ENCODE measurements at places on chromosomes 16 and 17.

- DNase-seq = no peak
These were observed 24.1 kb downstream of the MYO1D start for GRCh38 chr17:32852811-32853210.

GRCh38 chr17:18314059-18314730 lies 599 bp downstream of the TOP3A start:
- no peak for DNase-seq

GRCh38 chr16:12439399-12440227 lies 364.1 kb downstream of the CPPED1 start:
- no peak for DNase-seq

DNA sequence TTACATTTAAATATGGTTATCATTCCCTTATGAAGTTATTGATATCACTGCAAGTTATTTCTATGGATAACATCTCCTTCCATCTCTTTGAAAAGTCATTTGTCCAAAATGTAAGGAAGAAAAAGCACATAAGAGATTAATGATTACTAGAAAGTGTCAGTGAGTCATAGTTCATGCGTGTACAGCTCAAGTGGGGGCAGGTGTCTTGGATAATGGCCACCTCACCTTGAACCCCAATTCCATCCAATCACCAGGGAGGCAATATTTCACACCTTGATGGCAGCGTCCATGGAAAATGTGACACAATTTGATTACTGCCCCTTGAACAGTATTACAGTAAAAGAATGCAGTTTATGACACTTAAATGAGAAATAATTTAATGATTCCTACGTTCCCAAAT lies 358.3 kb upstream of the SOX9 start:
- no peak for DNase-seq

DNA sequence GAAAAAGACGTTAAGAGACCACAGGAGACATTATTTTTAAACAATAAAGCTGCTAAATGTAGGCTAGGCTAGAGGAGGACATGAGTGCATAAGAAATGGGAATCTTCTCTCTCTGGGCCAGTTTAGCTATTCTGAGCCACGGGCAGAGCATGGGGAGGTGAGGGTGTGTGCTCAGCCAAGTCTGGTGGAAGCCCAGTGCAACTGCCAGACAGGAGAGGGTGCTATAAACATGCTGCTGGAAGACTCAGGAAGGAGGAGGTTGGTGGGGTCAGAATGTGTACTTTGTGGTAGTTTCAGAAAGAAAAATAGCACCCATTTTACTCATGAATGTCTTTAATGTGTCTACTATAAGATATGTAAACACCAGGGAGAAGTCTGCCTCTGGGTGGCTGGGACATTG lies 5.9 kb upstream of the SDK2 start:
- DNase-seq = no peak

GRCh38 chr16:56066617-56067016 lies 124.7 kb upstream of the GNAO1 start:
- no peak for DNase-seq

GRCh38 chr17:14886200-14886739 lies 378.9 kb downstream of the PMP22 start:
- no peak for DNase-seq

GRCh38 chr16:69865701-69866100 lies 85.4 kb upstream of the CLEC18A start:
- DNase-seq = peak; percentile 6

- DNase-seq = no peak
These were observed 941.0 kb downstream of the KCNJ2 start for GRCh38 chr17:71110326-71110725.

- no peak for DNase-seq
These were observed 100.9 kb upstream of the GSE1 start for GRCh38 chr16:85511938-85512807.

DNA sequence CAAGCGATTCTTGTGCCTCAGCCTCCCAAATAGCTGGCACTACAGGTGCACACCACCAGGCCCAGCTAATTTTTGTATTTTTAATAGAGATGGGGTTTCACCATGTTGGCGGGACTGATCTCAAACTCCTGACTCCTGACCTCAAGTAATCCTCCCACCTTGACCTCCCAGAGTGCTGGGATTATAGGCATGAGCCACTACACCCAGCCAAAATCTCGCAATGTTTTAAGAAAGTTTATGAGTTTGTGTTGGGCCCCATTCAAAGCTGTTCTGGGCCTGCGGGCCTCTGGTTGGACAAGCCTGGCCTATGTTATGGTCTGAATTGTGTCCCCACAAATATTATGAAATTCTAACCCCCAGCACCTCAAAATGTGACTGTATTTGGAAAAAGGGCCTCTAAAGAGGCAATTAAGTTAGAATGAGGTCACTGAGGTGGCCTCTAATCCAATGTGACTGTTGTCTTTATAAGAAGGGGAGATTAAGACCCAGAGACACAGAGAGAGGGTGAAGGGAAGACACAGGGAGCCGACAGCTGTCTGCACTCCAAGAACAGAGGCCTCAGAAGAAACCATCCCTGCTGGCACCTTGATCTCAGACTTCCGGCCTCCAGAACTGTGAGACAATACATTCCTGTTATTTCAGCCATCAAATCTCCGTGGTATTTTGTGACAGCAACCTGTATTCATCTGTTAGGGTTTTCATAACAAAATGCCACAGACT lies 469.9 kb downstream of the HS3ST4 start:
- DNase-seq = no peak

GRCh38 chr17:9644910-9645751 lies at the start of gene USP43:
TSS of gene USP43 (plus strand) at chr17:9645517. CDS start at chr17:9645633, 116 bp downstream.
- peak; percentile 10 for DNase-seq

- no peak for DNase-seq
These were observed 17.6 kb downstream of the TRPV3 start for GRCh38 chr17:3539881-3540540.

- no peak for DNase-seq
These were observed 6.2 kb upstream of the CCL18 start for GRCh38 chr17:36057911-36058310.

- no peak for DNase-seq
These were observed 241.4 kb downstream of the MAP2K6 start for GRCh38 chr17:69655902-69656301.

DNA sequence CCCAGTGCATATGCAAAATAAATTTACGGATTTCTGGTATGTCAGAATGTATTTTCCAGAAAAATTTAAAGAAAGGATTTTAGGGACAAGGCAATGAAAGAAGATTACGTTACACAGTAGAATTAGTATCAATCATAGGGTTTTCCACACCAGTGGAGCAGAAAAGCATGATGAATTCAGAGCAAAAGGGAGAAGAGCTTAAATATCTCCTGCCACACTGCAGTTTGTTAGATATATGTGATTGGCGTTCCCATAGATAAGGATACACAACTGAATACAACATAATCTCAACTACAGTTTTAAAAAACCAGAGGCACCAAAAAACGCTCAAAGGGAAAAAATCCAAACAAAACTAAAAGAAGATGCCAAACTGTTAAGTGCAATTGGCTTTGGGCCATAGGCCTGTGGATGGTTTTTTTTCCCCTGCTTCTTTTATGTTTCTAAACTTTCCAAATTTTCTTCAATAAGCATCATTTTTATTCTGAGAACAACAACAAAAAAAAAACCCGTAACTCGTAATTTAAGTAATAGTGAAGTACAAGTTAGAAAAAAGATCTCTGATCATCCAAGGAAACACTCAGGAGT lies 22.3 kb downstream of the MARF1 start:
- no peak for DNase-seq

GRCh38 chr16:10552281-10552680 lies 28.1 kb downstream of the EMP2 start:
- no peak for DNase-seq

DNA sequence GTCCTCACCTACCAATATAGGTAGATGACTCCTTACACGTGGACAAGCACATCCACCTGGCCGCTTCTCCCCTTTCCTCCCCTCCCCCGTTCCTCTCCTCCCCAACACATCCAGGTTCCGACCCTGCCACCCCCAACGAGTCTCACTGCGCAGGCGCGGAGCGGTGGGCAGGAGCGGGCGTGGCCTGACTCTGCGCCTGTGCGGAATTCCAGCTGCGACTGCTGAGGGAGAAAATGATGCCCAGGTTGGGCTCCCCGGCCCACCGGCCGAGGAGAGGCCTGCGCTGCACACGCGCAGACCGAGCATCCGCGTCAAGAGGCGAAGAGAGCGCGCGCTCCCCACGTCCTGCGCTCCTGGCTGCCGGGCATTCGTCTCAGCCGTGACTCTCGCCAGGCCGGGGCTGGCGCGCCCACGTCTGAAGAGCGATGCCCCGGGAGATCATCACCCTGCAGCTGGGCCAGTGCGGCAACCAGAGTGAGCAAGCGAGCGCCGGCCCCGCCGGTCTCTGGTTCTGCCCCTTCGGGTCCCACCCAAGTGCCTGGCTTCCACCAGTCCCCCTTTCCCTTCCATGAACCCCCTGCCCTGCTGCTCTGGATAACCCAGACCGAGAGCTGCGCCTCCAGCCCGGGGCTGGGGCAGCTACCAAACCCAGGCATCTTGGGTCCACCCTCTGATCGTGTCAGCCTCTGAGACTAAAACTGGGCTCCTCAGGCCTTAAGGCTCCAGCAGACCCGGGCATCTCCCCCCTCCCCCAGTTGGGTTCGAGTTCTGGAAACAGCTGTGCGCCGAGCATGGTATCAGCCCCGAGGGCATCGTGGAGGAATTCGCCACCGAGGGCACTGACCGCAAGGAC lies at the start of gene TUBG2:
TSS of gene TUBG2 (plus strand) at position 206 of the 853 bp plus-strand sequence. CDS start at position 426, 220 bp downstream.
- no peak for DNase-seq

DNA sequence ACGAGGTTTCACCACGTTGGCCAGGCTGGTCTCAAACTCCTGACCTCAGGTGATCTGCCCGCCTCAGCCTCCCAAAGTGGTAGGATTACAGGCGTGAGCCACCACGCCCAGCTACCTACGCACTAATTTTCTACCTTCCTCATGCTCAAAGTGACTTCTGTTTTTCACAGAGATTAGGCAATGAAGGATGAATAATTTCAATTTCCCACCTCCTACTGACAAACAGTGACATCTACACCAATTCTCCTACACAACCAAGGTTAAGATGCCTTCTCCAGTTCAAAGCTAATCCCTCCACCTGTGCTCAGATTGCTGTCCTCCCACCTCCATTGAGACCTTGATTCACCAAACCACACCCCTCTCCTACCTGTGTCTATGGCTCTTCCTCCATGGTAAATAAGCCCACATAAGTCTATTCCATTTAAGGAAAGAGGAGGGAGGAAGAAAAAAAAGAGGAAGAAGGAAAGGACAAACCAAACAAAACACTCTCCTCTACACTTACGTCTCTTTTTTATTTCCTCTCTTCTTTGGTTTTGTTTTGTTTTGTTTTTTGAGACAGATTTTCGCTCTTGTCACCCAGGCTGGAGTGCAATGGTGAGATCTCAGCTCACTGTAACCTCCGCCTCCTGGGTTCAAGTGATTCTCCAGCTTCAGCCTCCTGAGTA lies 5.5 kb upstream of the MED11 start:
- no peak for DNase-seq

DNA sequence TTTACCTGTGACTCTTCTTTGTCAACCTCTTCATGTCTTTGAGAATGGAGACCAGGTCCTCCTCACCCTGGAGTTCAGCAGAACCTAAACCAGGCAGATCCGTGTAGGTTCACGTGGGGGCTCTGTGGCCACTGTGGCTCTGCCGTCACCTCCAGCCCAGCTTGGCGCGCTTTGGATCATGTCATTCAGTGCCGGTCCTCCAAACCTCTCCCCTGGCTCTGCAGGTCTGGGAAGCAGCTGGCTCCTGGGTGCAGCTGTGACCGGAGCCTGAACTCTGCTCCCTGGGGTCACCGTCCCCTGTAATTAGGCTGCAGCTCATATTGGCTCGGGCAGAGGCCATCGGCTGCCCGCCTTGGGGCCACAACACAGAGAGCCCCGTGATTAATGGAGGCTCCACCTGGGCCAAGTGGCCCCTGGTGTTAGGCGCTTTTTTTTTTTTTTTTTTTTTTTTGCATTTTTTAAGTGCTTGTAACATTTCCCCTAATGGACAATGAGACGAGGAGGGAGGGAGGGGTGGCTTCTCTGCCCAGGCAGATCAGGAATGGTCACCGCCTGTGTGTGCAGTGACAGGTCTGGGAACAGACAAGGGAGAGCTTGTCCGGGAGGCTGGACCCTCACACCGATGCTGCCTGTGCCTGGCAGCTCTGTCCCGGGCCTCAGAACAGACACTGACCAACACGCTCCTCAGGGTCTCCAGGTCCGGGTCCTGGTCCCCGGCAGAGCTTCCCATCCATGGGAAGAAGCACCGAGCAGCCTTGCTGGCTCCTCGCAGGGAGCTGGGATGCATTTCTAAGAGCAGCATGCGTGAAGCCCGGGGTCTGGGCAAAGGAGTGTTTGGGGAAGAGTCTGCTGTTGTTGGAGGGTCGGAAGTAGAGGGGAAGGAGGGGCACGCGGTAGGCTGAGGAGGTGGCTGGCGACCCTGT lies 247.9 kb downstream of the SEC14L1 start:
- DNase-seq = no peak

GRCh38 chr17:17130077-17130844 lies 75.9 kb downstream of the PLD6 start:
- no peak for DNase-seq

DNA sequence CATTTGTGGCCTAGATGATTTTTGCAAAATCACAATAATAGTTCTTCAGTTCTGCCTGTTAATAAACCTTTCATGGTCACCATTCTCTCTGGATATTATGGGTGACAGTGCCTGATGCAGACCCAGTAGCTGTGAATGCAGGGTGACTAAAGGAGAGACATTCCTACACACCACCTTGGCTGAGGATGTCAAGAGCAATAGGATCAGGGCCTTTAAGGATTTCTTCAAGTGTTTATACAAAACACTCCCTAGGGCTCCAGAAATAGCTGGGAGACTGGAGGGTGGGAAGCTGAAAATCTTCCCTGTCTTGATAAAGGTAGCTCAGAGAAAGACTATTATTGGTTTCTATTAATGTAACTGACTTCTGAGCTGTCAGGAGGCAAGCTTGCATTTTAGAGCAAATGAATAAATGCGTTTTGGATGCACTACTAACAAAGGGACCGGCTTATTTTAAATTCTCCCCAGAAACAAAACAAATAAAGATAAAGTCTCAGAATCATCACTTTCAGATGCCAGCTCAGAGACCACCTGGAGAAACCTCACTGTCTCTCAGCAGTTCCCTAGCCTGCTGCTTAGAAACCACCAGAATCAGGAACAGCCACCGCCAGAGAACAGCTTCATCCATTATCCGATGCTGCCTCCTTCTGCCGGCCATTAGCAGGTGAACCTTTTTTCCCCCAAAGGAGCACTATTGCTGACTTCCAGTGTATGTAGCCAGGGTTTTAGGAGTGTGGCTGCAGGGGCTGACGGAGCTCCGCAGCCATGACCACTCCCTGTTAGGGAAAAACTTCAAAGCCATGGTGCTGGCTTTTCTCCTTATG lies 171.4 kb upstream of the DYNLRB2 start:
- DNase-seq = no peak
